ENCODE measurements at places on chromosomes 4 and X.

DNA sequence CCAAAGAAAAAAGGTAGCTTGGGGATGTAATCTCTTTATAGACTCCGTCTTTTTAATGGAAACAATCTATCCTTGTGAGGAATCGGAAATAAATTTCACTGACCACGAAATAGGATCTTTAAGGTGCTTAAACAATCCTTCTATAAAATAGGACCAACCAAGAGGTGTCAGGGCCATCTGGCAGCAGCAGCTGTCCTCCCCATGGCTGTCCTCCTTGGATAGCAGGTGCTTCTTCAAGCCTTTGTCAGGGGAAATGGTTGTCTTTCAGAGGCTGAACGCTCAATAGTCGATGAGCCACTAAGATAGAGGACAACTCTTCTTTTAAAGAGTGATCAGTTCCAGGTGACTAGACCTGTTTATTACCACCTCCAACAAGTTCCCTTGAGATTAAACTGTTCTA, 231.0 kb downstream of the ADGRL3 start:
- DNase-seq, result no peak

DNA sequence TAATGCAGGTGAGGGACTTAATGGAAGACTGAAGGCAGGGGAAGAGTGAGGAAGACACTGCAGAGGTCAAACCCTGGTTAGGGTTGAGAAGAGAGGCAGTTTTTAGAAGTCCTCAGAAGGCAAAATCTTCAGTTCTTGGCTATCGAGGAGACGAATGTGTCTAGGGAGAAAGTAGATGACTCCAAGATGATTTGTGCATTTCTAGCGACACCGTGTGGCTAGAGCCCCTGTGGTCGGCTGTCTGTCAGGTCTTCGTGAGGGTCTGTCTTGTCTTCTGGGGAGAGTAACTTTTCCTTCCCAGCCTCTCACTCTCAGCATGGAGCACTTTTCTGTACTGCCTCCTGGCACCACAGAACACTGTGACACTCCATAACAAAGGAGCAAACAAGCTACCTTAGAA, 458.1 kb downstream of the STIM2 start:
- no peak for DNase-seq

GRCh38 chrX:13493659-13494058, 75.7 kb upstream of the EGFL6 start:
- no peak for DNase-seq

GRCh38 chr4:121053601-121054143, 18.7 kb downstream of the NDNF start:
- no peak for DNase-seq

DNA sequence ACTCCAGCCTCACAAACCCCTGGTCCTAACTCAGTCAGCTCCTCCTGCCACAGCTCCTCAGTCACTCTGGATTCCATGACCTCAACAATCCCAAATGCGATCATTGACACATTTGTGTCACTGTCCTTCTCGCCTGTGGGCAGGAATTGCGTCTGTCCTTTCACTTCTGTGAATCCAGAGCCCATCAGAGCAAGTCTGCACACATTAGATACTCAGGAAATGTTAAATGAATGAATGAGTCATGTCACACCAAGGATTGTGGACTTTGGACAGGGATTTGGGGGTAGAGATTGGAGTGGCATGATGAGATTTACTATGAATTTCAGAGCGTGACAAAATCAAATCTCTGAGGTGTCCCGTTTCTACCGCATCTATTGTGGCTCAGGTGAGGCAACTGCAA, 11.8 kb upstream of the CLDN24 start:
- no peak for DNase-seq

- peak; percentile 53 for DNase-seq
Observed at GRCh38 chr4:88008122-88008742, 797 bp downstream of the PKD2 start.

DNA sequence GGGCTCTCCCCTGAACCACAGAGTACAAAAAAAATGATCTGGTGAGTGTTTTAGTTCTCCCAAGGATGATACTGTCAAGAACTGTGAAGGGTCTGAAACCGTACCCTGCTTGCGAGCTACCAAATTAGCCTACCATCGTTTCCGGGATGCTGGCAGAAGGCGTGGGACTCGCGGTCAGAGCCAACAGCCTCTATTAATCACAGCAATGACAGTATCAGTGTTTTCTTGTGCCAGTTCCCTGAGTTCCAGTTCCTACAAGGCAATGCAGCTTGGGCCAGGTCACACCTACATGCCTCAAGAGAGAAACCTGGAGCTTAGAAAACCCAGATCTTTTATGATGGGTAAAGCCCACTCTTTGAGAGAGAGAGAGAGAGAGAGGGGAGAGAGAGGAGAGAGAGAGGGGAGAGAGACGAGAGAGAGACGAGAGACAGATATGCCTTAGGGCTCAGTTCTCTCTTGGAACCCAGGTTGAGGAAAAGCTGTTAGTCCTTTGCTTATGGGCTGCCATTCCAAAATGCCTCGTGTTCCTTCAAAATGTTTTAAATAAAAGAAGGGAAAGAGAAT, 327.8 kb downstream of the ARHGAP10 start:
- DNase-seq, result no peak

- peak; percentile 79 for DNase-seq
Observed at GRCh38 chr4:42710329-42710728, 53.4 kb upstream of the ATP8A1 start.

- DNase-seq, result no peak
Observed at GRCh38 chrX:636981-637659, 6.5 kb downstream of the SHOX start.
